ELF-1 (cell line): ENCODE measurements at places on chromosomes 7 and 10.

DNA sequence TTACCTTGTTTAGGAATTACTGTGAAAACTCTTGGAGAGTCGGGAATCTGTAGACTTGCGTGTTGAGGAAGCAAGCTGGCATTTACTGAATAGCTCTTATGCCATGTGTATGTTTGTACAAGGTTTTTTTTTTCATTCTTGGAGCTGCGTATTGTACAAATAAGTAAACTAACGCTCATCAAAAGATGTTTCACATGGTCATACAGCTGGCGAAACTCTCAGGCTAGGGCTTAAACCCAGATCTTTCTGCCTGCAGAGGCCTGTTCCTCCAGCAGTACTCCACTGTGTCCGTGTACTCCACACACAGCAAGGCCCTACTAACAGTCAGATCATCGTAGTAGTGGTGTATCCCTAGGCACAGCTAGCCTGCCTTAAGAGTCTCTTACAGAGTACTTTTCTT lies 7.4 kb downstream of the EDRF1 start:
- no peak for DNase-seq

DNA sequence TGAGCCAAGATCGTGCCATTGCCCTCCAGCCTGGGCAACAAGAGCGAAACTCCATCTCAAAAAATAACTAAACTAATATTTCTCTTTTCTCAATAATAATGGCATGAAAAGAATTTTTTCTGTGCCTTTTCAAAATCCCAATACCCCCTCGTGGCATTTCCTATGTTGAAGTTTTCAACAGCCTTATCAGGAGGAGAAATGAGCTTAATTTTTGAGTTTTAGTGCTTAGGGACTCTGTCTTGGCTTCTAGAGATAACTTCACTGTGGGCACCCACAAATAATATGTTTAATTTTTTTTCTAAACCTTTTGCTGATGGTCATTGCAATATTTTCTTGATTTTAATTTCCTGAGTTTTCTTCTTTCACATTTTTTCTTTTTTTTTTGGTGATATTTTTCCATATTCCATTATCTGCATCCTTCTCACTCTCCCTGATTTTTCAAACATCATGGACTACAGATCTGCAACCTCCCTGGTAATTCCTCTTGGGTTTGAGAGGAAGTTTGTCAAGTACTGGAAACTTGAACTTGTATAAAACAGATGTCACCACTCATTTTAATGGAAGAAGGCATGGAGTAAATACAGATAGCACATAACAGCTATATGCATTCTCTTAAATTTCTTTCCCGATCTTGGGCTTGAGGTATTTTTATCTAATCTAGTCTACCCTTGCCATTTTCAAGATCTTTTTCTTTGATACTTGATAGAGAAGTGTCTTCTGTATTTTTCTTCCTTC lies 84.0 kb downstream of the KAT6B start:
- no peak for DNase-seq

DNA sequence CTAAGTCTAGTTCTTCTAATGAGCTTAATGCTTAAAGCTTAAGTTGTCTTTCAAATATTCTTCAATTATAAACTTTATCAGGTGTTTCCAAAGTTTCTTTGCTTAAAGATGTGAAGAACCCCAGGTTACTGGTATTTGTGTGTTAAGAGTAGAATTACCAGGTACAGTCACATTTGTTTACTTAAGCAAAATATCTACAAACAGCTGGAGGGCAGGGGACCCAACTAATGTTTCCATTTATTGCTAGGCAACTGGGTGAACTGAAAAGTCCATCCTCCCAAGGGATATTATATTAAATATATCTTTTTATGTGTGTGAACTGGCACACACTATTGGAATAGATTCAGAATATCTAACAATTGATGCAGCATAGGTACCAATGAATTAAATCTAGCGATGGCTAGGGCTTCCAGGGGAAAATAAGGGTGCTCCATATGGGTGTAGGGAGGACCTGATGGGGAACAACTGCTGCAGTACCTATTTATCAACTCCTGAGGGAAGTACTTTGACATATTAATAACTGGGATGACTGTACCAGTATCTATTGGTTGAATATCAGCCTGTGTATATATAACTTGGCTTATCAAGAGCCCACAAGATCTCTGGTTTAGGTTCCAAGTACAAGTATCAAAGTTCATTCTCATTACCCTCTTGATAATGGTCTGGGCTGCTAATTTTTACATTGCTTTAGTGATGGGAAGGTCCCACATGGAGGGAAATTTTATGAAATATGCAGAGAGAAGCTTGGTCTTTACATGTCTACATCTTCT lies 10.3 kb upstream of the AGR3 start:
- DNase-seq, result no peak

DNA sequence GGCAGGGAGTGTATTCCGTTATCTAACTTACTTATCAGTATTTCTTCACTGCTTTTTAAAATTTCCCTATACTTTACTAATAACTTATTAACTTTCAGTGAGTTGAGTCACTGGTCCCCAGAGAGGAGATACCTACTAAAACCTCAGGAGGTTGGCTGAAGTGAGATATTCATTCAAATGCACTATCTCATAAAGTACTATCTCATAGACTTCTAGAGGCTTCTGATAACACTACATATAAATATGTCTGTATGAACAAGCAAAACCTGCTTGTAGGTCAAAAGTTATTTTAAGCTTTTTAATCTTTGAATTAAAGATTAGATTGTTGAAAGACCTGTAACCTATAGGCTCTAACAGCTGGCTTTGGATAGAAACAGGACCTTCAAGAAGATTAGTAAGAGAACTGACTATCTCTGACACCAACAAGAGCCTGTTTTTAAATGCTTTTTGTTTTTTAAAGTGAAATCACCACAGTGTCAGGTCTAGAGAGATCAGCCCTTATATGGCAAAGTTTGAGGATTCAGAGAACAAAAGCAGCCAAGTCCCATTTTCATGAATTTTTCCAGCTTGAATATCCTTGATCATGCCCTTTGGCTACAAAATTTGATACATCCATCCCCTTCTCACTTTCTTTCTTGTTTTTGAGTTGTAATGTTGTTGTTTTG lies 242.2 kb downstream of the ARL4A start:
- no peak for DNase-seq

DNA sequence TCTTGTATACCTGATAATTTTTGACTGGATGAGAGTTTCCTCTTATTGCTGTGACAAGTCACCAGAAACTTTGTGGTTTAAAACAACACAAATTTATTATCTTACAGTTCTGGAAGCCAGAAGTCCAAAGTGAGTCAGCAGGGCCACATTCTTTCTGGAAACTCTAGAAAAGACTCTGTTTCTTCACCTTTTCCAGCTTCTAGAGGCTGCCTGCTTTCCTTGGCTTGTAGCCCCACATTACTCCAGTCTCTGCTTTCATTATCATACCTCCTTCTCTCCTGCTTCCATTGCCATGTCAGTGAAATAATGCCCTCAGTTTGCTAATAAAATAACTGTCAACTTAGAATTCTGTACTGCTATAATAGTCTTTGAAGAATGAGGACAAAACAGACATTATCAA lies 65.3 kb downstream of the VCL start:
- no peak for DNase-seq

DNA sequence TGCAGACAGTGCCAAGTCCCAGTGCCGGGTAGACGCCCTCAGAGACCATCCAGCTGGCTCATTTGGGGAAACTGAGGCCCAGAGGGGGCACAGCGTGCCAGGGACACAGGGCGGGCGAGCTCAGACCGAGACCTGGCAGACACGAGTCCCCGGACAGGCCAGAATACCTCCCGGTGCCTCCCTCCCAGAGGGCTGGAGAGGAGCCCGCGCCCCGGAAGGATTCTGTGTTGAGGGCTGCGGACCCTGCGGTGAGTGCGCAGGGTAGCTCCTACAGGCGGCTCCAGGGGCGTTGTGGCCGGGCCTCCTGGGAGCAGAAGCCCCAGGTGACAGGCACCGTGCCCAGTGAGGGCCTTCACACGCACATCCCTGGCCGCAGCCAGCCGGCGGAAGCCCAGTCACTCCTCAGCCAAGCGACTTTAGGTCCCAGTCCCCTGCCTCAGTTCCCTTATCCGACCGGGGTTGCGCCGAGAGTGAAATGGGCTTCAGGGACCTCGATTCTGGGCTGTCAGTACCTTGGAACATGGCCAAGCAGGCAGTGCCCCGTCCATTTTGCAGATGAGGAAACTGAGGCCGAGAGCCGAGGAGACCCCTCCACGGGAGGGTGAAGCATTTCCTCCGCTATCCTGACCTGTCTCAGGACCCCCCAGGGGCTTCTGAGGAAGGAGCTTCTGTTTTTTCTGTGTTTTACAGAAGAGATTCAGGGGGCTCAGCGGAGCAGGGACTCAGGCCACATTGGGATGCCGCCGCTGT lies 73.6 kb downstream of the ELFN1 start:
- no peak for DNase-seq

DNA sequence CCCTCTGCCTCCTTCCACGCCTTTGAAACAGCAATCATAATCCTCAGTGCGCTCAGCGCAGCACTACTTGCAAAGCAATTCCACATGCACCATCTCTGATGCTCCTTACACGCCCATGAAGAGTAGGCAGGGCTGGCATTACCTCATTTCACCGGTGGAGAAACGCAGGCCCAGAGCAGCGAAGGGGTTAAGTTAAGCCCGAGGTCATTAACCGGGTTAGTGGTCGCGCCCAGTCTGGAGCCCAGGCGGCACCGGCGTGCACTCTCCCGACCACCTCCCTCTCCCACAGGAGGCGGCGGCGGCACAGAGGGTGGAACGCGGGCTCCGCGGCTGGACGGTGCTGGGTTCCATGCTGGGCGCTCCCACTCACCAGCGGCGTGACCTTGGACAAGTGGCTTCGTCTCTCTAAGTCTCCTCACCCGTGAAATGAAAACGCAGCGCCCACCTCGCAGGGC lies 515 bp downstream of the FASTK start:
- DNase-seq, result peak; percentile 60

DNA sequence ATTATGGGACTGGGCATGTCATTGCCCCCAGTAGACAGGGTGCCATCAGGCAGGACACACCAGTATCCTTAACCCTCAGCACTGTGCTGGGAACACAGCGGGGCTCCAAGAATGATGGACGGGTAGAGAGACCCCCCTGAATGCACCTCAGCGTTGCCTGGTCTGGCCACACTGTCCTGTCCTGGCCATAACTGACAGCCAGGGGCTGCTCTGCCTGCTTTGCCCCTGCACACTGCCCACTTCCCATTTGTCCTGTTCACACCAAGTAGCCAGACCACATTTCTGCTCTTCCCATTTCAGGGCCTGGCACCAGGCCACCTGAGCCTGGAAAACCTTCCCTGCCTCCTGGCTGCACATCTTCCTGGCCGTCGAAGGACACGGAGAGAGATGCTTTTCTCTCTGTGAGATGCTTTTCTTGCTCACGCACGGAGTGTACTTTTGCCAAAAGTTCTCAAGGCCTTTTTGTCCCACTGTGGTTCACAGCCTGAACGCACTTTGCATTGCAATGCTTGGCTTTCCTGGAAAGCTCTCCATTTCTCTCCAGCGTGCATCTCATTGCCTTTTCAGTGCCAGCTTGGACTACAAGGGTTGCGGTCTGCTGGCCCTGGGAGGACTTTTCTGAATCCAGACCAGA lies 131.0 kb upstream of the EEPD1 start:
- DNase-seq, result no peak

GRCh38 chr10:22760025-22760424 lies 45.6 kb upstream of the PIP4K2A start:
- no peak for DNase-seq

DNA sequence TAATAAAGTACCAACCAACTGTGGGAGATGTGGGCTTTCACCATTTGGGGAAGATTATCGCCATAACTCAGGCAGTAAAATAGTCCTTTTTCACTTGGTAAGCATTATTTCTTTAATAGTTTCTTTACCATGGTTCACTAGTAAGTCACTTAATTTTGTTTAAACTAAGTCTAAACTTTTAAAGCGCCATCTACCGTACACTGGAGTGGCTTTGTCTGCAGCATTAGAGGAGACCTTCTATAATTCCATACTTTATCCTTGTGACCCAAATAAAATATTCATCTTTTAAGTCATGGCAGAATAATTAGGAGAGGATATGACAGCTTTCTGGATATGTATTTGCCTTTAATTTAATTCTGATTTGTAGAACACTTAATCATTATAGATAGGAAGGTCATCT lies 468.0 kb downstream of the MAGI2 start:
- DNase-seq, result no peak

DNA sequence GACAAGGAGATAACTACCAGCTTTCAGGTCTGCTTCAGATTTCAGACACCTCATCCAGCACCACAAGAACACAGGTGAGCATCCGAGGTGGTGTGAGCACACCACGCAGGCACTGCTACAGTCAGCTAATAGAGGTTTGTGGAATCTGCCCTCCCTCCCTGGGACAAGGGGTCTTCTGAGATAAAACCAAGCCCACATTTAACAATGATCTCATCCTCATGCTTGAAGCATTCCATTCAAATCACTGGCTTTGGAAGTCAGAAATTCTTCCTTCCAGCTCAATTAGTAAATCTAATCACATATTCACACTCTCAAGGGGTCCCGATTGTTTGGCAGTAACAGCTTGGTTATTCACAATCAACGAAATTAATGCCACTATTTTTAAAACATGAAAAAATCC lies 331.4 kb downstream of the ELMO1 start:
- peak; percentile 43 for DNase-seq

DNA sequence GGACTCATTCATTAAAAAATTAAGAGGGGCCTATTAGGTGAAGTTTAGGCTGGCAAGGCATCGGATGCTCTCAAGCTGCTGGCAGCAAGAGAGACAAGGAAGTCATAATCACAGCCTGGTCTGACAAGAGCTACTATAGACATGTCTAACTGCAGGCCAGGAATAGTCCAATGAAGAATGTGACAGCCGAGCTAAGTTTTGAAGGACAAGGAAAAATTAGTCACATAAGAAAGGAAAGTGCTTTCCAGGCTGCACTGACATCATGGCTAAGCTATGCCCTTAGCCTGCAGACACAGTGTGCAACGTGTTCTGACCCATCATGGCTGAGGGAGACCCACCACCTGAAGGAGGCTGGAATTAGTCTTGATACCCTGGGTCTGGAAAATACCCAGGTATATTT lies 281.1 kb downstream of the PLXNA4 start:
- no peak for DNase-seq

DNA sequence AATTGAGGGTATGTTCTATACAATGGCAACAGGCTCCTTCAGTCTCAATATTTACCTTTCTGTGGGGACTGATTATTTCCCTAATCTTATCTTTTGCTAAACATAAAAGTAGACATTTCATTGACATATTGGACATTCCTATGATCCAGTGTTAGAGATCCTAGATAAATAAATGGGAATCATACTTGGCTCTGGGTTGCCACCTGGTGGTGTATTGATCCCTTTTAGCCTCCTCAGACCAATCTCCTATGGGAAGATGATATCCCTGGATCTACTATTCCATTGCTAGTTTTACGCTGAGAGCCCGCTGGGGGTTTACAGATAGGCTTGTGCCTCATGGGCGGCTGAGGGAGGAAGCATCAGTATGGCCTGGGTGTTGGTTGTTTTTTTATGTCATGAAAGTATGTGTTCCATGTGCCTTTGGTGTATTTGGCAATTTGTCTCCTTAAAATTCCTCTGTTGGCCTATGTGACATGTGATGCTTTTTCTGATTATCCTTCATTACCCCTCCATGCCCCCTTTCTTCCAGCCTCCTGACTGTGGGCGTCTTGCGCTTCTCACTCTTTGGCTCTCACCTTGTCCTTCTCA lies 18.8 kb downstream of the CELF2 start:
- peak; percentile 27 for DNase-seq
